Keratinocyte (primary cell): ENCODE measurements at places on chromosomes 1 and 21. TPM values are rescaled to one million over a fixed set of nuclear protein-coding genes. Genes with fewer than 3 reads are reported as not detected.

GRCh38 chr21:44658913-44659595 is 1.3 kb downstream of the KRTAP12-3 start:
- DNase-seq, result no peak

DNA sequence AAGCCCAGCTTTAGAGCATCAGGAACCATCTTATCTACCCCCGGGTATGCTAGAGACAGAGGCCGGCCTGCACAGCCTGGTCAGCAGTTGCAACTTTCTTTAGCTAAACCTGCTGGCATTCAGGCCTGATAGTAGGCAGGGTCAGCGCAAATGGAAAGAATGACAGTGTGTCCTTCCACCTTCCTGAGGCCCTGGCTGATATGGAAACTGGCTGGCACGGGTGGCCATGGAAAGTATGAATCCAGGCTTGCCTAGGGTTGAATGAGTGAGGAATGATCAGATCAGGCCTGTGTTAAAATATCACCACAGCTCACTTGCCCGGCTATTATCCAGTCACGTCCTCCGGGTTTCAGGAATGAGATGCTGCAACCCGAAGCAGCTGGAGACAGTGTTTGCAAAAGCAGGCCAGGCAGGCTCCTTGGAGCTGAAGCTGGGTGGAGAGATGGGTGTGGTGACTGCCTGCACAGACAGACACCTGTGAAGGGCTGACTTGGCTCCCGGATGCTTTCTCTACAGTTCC is 34.7 kb downstream of the RCAN1 start:
- no peak for DNase-seq

DNA sequence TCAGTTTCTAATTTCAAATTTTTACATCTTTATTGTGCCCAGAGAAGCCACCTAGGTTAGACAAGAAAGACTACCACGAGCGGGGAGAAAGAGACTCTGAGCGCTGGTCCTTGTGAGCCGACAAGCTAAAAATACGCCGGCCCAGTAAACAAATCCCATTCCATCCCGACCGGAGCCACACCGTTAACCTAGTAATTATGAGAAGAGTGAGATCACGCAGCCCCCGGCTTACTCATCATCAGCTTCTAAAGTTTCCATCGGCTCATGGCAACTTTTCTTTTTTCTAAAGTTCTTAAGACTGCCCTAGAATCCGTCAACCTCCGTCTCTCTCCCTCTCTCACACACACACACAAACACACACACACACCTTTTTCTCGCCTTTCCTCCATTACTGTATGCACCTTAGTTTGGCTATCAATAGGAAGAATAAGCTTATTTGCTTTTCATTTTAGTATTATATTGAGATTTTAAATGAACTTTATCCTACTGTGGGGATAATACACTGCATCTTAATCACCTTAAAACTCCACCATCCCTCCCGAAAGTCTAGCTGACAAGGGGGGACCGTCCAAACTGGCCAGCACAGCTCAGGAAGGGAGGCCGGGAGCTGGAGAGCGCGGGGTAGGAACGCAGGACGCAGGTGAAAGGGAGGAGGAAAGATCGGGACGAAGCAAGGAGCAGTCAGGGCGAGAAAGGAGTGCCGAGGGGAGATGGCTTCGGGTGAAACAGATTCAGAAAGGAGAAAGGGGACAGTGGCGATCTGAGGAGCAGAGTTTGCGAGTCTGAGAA is 728 bp downstream of the OTUD7B start:
- no peak for DNase-seq

DNA sequence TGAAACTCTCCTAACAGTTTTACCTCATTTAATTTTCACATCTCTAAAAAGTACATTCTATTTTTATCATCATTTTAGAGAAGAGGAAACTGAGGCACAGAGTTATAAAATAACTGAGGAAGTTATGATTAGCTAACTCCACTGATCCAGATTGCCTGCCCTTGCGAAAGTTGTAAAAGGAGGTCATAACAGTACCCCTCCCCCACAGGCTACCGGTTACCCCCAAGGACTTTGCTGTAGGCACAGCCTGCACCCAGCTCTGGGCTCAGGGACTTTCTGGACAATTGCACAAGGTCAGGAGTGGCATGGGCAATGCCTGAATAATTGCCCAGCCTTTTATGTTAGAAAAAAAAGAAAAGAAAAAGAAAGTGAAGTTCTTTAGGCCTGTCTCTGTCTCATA is 22.7 kb downstream of the PIGM start:
- DNase-seq, result no peak

GRCh38 chr1:101259744-101260148 is 22.9 kb downstream of the S1PR1 start:
- peak; percentile 35 for DNase-seq

- DNase-seq, result no peak
These were observed at the start of gene PLA2G5 for GRCh38 chr1:20069874-20070273. Gene PLA2G5, plus strand, starts transcription at chr1:20070194. Its CDS starts 14,637 bp downstream, at chr1:20084831.

DNA sequence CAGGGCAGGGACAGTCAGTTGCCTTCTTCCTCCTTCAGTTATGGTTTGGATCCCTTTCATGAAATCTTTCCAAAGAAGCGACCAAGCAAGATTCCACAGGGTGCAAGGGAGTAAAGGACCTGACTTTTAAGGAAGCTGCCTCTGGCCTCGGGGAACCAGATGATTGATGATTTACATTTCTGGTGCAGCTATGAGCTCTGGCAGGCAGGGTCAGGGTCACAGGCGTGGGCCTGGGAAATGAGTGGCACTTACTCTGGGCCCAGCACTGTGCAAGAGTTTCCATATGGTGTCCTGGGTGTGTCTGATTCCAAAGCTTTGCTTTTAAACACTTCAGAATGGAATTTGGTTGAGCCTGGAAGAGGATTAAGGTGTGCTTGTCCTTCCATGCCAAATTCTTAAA is 7.2 kb upstream of the CRABP2 start:
- no peak for DNase-seq

GRCh38 chr1:26723013-26723991 is 27.5 kb downstream of the ARID1A start:
- peak; percentile 81 for DNase-seq

- no peak for DNase-seq
These were observed 10.6 kb upstream of the MARCKSL1 start for GRCh38 chr1:32346532-32347157.

DNA sequence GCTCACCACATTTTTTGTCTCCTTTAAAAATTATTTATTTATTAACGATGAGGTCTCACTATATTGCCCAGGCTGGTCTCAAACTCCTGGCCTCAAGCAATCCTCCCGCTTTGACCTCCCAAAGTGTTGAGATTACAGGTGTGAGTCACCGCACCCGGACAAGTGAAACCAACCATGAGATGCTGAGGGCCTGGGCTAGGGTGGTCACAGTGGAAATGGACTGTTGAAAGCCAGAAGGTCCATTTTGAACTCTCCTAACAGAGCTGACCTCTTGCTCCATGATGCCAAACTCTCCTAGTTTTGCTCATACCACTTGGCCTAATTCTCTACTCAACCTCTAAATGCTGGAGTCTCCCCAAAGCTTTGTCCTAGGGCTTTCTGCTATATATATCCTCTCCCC is 109.1 kb downstream of the SLC45A1 start:
- DNase-seq, result no peak

DNA sequence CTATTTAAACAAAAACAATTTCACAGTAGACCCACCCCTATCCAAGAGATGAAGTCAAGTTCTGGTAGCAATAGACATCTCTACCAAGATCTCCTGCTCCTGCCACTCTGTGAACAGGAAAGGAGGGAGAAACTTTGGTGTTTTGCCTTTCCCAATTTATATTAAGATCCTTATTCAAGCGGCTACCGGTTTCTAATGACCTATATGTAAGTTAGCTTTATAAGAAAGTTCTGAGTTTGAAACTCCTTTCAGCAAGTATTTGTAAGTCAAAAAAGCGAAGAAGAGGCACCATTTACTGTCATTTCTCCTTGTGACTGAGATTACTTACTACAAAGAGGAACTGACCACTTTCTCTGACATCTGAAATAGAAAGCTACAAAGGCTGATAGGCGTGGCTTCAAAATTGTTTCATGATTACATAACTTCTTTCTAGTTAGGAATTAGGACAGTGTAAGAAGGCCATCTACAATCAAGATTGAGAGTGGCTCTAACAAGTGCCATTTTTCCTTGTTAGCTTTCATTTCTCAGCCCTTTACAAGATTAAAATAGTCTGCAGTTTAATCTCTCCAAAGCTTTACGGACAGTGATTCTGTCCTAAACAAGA is at the start of gene MNDA:
MNDA (plus strand) TSS at position 448 of the 604 bp plus-strand sequence. CDS start 10,803 bp downstream, outside the sequence.
- DNase-seq, result no peak

DNA sequence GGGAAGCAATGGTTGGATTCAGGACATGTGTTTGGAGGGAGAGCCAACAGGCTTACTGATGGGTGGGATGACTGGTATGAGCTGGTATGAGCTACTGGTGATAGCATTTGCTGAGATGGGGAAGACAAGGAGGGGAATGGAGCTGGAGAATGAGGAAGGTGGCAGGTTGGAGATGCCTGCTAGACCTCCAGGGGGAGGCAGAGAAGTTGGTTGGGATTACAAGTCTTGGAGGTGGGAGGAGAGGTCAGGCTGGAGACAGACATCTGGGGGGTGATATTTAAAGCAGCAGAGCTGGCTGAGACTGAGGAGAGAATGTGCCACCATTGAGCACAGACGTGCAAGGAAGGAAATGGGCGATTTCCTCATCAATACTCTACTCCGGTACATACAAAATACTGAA is 31.8 kb upstream of the ENO1 start:
- DNase-seq, result no peak

- DNase-seq, result no peak
These were observed 38.2 kb downstream of the POU2F1 start for GRCh38 chr1:167258858-167259257.

DNA sequence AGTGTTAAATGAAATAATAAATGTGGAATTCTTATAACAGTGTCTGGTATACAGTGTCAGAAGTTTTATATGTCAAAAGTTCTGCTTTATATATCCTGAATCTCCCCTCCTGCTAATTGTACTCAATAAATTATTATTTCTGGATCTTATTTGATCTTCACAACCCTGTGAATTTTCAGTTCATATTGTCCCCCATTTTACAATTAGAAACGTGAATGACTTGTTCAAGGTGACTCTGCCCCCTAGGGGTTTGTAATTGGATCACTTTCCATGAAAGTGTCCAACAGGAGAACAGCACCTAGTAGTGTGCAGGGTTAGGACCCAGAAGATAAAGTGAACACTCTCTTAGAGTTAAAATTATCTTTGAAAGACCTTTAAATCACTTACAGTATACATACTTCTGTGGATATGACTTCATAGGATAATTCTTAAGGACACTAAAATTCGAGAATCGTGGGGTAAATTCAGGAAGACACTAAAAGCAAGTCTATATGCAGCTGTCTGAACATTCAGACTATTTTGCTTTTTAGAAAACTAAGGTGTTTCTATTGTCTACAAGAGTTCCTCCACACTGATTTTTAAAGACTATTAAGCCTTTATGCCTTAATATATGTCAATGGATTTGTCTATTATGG is 4.5 kb upstream of the DDR2 start:
- DNase-seq, result peak; percentile 19

DNA sequence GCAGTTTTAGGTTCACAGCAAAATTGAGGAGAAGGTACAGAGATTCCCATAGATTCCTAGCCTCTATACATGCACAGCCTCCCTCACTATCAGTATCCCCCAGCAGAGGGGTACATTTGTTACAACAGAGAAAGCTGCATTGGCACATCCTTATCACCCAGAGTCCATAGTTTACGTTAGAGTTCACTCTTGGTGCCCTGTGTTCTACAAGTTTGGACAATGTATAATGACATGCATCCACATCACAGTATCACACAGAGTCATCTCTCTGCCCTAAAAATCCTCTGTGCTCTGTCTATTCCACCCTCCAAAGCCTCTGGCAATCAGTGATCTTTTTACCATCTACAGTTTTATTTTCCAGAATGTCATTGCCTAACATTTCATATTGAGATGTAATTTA is 22.3 kb upstream of the RGS16 start:
- no peak for DNase-seq

DNA sequence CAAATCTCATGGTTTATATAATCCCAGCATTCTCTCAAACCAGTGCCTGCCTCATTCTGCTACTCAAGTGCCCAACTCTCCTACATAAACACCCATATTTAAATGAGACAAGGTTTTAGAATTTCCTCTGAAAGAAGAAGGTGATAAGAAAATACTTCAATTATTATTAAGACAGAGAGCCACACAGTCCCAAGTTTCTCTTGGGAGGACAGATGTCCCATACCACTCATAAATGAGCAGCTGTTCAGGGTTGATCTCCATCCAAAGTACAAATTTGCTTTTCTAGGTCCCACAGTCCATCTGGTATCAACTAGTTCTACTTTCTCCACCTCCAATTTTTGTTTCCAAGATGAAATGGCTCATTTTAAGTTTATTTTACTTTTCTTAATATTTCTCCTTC is 11.3 kb downstream of the DCAF8 start:
- no peak for DNase-seq

DNA sequence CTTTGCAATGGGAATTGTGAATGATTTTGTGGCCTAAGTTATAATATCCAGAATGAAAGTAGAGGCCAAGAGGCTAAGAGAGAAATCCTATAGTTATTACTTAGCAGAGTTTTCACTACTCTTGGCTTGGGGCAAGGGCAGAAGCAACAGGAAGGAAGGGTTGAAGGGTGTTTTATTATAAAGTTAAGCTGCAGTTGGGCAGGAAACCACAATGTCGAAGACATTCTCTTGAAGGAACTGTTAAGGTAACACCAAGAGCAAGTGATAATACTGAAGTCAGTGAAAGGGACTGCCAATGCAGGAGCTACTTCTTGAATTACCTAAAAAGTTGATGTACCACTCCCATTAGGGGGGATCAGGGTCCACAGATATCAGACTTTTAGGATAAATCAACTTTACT is 8.3 kb downstream of the XCL2 start:
- no peak for DNase-seq

DNA sequence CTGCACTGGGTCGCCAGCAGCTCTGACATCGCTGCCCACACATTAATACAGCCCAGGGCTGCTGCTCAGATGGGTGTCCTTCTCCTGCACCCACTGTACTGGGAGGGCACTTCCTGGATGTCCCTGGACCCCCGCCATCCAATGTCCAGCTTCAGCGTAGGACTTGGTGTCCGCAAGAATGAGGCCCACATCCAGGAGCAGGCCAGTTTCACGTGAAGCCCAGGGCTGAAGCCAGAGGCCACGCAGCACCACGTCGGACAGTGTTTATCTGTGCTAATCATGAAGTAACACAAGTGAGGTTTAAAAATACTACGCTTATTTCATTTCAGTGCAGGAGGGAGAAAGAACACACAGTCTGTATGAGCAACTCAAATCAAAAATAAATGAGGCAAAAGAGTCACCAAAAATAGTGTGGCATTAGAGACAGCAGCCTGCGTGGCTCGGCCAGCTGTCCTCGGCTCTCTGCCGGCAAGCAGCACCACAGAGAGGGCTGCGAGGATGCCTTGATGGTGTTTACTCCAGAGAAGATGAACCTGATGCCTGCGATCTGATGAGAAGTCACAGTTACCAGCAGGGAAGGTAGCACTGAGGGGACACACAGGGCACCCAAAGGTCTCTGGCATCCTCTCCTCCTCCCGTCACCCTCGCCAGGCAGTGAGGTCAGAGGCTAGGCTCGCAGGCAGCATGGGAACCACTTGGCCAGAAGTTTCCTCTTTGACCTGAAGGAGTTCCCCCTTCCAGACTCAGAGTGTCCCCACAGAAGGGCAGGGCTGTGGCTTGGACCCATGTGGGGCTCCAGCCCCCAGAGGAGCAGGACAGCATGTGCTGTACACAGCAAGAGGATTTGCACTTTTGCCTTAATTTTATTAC is 22.1 kb upstream of the NPHP4 start:
- DNase-seq, result no peak

The TGFBR3 gene
- polyA plus RNA-seq, result 0.66 to 1.2 TPM (median 0.99 TPM) in 3 replicates

The CCDC18 gene
- 2.8 to 6.0 TPM (median 3.5 TPM) in 3 replicates for polyA plus RNA-seq

The AGT gene
- polyA plus RNA-seq, result not detected in 3 replicates

The TMEM61 gene
- 0.49 to 1.1 TPM (median 1.0 TPM) in 3 replicates for polyA plus RNA-seq

The TP73 gene
- polyA plus RNA-seq, result 0.10 to 0.23 TPM (median 0.14 TPM) in 3 replicates
